ENCODE measurements at places on chromosomes 4 and X.

GRCh38 chr4:112119353-112119783 is 25.9 kb upstream of the FAM241A start:
- no peak for DNase-seq

GRCh38 chr4:85402371-85402770 is 72.6 kb upstream of the ARHGAP24 start:
- no peak for DNase-seq

DNA sequence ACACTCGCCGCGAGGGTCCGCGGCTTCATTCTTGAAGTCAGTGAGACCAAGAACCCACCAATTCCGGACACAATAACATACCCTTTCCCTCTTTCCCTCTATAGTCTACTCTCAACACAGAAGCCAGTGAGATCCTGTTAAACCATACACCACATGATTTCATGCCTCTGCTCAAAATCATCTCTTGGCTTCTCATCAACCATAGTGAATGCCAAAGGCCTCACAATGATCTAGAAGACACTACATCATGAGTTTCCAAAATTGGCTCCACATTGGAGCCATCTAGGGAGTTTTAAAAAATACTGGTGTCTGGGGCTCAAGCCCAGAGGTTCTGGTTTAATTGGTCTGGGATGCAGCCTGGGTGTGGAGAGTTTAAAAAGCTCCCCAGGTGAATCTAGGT is 124.5 kb downstream of the EFNB1 start:
- DNase-seq = no peak

DNA sequence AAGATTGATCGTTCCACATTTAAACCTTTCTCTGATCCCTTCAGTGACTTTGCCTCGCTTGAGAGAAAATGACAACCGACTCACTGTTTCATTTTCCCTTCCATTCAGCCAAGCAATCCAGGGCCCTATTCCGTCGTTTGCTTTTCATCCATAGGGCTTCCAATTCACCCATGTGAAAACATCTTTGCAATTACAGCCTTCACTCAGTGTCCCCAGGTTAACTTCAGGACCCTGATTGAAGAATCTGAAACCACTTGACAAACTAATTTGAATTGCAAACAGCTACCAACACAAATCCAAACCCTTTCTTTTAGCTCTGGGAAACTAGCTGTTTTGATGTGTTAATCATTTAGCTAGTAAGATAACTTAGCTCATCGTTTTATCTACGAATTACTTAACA is 120.2 kb upstream of the FAM9C start:
- DNase-seq = peak; percentile 24

DNA sequence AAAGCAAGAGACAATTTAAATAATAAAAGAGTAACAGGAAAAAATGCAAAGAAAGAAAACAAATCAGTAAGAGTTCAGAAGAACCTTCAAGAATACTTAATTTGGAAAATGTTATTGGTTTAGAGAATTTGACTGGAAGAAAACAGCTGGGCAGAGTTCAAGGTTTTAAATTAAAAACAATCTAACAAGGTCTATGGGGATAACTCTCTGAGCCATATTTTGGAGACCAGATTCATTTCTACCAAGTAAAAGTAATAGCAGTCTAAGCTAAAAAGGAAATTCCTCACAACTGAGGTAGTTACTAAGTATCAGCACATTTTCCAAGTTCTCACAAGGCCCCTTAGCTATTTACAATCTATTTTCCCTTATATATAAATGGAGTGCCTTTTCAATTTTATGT is 82.4 kb upstream of the TFDP3 start:
- no peak for DNase-seq

GRCh38 chrX:130415201-130415600 is 13.4 kb downstream of the RBMX2 start:
- DNase-seq = no peak
